ENCODE measurements at places on chromosomes 16 and 17.

- DNase-seq = no peak
Measured at GRCh38 chr17:16288860-16289571, 64.3 kb downstream of the CENPV start.

- DNase-seq = no peak
Measured at GRCh38 chr17:62578757-62579487, 48.5 kb upstream of the MRC2 start.

DNA sequence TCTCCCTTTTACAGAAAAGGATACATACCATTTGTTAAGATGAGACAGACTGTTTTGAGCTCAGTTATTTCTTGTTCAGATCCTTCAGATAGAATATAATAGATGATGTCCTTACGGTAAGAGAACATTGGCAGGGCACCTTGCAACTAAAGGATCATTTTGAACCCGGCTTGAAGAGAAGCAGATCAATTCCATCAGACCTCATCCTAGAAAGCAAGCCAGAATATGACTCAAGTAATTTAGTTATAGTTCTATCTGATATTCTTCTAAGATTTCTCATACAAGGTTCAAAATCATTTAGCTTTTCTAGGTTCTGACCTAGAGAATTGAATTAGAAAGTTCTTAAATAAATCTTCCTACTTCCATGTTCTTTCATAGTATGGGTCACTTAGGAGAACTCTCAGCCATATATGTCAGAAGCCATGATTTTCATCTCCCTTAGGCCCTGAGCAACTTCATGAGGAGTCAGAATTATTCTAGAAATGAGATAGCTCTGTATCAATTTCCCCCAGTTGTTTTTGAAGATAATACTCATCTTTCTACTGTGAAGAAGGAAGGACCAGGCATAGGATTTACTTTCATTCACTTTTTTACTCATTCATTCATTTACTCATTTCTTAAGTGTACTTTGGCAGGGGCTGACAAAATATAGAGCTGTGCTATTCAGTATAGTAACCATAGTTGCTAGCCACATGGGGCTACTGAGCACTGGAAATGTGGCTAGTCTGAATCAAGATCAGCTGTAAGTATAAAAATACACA, 2.5 kb upstream of the CMTM1 start:
- no peak for DNase-seq

- DNase-seq = no peak
Measured at GRCh38 chr16:86287664-86288201, 222.6 kb upstream of the FOXF1 start.

DNA sequence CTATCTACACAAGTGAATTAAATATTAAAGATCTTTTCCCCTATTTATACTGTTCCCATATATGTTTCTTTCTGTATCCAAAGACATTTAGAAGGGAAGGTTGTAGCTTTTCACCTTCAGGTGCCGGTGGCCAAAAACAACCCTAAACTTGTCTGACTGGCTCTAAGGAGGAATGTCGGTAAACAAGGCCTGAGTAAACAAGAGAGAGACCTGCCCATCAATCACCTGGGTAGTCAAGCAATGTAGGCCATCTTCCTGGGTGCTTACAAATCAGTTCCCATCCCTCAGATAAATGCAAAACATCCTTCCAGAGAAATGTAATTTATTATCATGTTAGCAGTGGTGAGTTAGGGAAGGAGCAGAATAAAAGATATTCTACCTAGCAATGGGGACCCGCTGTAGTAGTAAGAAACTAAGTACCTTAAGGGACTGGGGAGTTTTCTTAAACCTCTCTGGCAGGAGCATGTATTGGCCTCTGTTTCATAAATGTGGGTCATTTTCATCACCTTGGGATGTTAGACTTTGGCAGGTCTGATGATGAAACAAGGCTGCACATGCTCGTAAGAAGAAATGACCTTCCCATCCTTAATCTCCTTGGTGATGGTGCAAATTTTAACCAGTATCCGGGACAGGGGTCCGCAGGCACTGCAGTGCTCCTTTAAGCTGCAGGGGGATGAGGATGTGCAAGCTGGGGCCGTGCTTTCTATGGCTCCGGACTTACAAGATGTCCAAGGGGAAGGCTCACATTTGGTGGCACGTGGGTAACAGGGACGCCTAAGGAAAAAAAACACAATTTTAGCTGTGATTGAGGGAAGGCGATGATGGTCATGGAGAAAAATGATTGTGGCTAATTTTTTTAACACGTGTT, 8.4 kb downstream of the KRT39 start:
- DNase-seq = no peak

- DNase-seq = no peak
Measured at GRCh38 chr17:15349119-15349518, 7.7 kb upstream of the TEKT3 start.

GRCh38 chr16:80591071-80591915, 50.5 kb downstream of the DYNLRB2 start:
- DNase-seq = no peak

DNA sequence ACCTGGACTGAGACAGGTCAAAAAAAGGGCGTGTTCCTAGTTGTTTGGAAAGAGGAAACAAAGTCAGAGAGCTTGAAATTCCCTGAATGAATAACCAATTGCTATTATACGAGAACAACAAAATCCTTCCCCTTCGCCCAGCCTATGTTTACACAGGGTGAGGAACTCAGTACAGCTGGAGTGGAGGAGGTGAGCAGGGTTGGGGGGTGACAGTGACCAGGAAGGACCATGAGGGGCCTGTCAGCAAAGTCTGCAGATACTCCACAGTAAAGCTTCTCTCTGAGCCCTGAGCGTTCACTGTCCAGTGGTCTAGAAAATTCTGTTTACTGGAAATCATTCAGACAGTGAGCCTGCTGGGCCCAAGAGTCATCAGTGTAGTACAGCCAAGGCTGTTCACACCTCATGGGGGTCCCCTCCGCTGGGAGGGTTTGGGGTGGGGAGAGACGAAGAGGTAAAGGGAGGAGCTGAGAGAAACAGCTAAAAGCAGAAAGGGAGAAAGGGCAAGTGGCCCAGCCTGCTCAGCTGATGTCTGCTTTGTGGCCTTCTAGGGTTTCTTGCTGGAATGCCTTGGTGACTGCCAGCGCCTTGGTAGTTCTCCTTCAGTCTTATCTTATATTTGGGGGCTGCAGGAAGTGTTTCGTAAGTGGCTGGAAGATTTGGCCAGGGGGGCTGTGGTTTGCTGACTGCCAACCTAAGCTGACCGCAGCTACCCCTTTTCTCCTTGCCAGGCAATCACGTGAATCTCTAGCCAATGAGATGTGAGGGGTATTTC, 5.7 kb downstream of the DUSP3 start:
- DNase-seq = no peak

- no peak for DNase-seq
Measured at GRCh38 chr17:49516180-49516579, 21.1 kb downstream of the NGFR start.

- DNase-seq = no peak
Measured at GRCh38 chr16:27217256-27217655, 13.9 kb downstream of the KDM8 start.

DNA sequence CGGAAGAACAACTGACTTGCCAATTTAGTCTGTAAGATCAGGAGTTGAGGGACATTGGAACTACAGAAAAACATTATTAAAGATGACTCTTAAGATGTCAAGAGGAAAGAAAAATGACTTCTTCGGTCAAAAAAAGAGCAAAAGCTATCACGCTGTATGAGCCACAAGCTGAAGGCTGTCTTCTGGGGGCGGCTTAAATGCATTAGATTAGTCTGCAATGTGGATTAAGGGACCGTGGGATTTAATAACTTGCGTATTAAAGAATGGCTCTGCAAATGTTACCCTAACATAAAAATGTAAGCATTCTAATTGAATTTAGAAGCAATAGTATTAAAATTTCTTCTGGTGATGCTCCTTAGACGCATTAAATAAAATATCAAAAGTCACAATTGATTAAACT, 108.6 kb downstream of the PITPNC1 start:
- DNase-seq = no peak

GRCh38 chr17:55264278-55264644, 499 bp upstream of the HLF start:
- DNase-seq = no peak

DNA sequence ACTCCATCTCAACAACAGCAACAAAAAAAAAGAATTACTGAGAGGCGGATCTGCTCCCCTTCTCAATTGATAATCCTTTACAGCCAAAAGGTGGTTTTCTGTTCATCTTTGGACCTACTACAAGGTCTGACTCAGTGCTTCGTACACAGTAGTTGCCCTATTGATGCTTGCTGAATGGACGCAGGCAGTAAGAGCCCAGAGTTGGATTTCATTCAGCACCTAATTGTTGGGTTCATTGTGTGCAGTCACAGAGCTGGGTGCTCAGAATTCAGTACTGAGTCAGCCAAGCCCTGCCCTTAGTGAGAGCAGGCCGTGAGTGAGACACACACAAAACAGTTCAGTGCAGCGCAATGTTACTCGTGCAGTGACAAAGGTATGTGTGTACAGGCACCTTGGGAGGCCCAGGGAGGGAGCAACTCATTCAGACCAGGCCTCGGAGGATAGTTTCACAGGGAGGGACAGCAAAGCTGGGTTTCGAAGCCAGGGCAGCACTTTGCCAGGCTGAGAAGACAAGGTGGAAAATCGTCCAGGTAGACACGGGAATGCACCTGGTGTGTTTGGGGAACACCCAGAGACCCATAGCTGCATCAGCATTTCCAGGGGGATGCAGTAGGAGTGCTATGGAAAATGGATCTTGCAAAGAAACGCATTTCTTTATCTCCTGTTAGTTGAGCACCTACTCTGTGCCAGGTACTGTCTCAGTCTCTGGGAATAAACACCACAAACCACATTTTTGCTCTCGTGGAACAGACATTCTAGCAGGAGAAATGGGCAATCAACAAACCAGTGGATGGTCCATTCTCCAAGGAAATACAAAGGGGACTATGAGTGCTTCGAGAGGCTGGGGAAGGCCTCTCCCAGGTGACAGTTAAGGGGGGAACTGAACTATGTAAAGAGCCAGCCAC, 18.1 kb upstream of the KRT17 start:
- DNase-seq = no peak

DNA sequence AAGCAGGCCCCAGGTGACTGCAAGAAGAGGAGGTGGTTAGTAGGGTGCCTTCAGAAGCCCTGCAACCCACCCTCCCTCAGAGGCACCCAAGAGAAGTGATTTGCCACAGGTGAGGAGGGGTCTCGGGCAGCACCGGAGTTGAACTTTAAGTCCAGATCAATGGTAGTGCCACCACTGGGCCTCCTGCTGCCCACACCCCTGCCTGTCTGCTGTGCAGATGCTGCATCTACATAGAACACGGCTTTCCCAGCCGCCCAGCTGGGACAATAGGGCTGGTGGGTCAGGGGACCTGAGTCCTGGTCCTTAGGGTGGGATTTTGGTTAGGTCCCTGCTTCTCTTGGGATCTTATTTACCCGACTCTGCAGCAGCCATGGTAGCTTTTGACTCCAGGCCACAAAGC, 17.6 kb upstream of the FAM83G start:
- DNase-seq = no peak

DNA sequence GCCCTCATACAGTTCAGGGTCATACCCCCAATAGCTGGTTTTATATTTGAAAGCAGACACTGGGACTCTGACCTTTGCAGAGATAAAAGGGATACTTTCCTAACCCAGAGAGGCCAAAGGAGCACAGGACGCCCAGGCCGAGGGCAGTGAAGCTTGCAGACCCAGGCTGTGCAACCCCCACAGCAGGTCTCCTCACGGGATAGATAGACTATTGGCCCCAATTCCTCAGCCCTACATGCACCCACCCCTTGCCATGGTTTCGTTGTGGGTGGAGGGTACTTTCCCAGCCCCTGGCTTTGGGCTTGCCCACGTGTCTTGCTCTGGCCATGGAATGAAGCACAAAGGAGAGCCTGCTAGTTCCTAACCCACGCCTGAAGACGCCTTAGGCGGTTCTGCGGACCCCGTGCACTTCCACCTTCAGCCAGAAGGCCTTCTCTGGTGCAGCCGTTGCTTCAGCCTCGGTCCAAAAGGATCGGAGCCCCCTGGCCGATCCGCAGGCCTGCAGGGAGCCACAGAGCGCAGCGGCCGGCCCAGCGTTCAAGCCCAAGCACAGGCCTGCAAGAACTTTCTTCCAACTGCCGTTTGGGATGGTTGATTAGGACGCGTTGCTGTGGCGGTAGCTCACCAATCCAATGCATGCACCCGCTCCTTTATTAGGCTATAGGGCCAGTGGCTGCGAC, 9.8 kb upstream of the BRCA1 start:
- DNase-seq = no peak

DNA sequence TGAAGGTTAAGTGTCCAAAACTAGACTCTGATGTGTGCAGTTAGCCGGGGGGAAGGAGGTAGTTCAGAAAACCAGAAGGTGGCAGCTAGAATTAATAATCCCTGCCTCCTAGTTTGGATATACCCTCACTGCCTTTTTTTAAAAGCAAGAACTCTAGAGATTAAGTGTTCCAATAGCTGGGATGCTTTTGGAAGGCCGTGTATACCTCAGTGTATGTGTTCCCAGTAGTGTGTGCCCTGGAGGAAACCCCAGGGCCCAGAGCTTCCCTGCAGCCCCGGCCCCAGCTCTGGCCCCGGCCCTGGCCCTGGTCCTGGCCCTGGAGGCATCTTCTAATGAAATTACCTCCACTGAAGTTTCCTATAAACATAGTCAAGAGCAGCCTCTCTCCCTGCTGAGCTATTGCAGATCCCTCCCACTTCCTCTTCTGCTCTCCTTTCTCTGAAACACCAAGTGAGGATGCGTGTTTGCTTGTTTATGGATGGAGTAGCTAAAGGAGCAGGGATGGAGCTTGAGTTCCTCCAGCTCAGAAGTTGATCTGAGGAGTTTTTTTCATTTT, 130.7 kb downstream of the PRKCA start:
- DNase-seq = no peak

DNA sequence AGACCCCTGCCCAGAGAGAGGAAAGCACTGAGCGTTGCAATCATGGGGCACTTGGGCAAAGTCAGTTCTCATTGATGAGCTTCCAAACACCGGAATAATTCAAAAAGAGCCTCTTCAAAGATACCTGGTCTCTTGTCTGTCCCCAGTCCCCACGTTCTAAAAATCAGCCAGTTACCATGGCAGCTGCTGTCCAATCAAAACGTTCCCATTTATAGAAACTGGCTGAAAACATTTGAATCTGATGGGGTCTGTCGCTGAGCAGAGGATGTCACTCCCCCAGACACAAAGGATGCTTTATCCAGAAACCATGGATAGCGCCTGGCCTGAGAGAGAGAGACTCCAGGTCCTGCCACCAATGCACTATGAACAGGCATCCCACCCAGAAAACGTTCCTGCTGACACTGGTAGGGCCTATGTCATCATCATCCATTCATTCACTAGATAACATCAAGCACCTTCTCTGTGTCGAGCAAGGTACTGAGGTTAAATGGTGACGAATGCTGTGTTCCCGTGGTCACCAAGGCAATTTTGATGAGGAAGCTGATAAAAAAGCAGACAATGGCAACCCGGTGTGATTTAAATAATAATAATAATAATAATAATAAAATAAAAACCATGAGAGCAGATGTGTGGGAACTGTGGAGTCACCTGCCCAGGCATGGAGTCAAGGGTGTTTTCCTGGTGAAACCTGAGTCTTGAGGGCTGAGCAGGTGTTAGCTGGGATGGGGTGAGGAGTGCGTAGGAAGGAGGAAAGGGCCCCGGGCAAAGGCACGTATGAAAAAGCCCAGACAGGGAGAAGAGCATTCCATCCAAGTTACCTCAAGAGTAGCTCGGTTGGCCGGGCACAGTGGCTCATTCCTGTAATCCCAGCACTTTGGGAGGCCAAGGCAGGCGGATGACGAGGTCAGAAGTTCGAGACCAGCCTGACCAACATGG, 19.0 kb upstream of the CALB2 start:
- no peak for DNase-seq
